ENCODE measurements at places on chromosomes 3 and 15.

DNA sequence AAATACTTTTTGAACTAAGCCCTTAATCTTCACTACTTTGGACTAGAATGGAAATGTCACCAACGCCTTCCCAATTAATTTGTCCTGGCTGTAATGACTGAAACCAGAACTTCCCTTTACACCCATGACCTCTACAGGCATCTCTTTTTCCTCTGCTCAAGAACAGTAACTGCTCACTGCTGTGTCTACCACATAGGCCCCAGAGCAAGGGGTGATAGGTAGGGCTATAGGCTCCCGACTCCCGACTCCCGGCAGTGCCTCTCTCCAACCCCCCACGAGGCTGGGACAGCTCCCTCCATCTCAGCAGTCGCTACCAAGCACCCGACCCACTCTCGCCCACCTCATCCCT lies 384 bp upstream of the LEKR1 start:
- DNase-seq = no peak

DNA sequence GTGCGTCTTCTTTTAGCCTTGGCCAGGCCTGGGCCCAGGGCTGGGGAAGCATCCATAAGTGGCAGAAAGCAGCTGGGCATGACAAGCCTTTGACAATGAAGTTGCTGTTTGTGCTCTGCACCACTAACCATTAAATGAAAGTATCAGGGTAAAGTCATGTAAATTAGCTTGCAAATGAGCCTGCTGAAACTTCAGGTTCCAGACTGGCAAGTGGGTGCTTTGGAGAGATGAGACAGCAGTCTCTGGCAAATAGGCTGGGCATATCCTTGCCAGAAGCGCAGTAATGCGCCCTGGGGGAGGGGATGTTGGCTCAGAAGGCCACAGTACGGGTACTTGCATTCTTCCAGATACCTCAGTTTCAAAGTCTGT lies 40.7 kb downstream of the RAB6B start:
- DNase-seq = no peak

- DNase-seq = peak; percentile 23
These were observed 62.8 kb upstream of the HERC1 start for GRCh38 chr15:63896336-63897115.

- DNase-seq = no peak
These were observed 15.5 kb upstream of the ONECUT1 start for GRCh38 chr15:52805351-52806283.

DNA sequence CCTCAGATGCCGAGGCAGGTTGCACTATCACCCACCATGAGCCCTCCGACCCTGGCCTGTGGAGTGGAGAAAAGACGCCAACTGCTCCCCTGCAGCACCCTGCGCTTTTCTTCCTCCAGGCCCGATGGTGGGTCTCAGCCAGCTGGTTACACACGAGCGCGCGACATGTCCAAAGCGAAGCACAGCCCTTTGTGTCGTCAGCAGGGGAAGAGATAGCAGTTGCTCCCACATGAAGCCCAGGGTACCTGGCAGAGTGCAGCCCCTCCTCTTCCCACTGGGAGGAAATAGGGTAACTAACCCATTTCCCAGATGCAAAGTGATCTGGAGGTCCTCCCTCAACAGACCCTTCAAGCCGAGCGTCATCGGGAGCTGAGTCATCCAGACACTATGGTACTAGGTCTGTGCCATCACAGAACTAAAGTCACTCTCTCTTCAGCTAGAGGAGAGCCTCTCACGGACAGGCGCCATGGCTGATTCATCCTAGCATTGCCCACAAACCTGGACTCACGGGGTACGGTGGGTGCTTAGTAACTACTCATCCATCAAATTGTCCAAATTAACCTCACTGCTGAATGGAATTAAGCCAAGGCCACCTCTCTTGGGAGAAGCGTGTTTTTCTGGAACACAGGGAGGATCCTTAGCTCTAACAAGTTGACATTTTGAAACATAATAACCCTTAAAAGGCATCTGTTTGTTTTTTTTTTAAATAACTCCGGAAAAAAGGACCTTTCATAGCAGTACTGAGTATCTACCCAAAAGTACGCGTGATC lies 45.2 kb upstream of the BDH1 start:
- no peak for DNase-seq

DNA sequence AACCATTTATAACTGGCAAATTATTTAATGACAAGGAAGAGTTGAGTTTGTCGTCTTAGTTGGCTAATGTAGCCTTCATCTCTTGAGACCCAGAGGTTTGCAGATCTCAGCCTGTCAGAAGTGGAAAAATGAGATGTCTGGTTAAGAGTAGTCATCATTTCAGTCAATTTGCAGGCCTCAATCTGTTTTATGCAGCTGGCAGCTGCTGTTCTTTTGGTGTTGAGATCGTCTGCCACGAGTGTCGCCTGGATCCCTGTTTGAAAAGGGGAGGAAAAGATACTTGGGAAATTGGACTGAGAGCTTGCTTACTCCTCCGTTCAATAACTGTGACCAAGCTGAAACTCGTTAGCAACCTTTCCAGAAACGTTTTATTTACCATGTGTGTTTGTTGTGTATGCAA lies 2.3 kb downstream of the PHLDB2 start:
- no peak for DNase-seq

DNA sequence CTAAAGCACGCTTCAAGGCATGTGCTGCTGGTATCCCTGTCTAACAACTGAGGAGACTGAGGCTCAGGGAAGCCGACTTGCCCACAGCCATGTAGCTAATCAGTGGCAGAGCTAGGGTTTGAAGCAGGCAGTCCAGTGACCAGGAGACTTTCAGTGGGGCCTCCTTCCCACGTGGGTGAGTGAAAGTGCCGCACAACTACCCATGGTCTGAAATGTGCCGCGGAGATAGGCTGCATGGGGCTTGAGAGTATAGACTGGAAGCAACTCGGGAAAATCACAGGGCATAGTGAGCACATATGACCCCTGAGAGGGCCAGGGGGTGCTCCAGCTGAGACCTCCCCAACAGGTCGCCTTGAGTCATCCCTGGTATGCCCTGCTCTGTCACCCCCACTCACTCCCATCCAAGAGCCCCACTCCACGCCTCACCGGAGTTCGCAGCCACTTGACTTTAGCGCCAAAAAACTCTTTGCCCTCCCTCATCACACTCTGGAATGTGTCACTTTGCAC lies 19.1 kb downstream of the FAM174B start:
- DNase-seq = no peak

DNA sequence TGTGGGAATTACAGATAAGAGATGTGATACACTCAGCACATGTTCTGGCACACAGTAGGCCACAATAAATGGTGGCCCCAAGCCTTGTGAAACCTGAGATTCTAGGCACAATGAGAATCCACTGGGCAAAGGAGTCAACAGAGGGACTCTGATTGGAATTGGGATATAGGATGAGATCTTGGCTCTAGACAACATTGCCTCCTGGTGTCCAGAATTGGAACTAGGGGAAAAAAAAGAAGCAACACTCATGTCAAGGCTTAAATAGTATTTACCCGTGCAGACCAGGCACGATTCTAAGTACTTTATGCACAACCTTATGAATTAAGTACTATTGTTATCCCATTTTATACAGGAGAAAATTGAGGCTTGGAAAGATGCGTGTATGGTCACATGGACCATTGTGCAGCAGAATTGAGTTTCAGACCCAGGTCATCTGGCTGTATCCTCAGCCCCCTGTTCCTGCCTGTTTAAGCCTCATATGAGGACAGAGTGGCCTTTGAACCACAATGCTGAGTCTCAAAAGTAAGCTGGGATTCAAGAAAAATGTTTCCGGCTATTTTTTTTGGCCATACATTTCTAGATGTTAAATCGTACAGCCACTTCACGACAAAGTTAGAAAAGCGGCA lies 124.8 kb downstream of the SV2B start:
- DNase-seq = no peak

DNA sequence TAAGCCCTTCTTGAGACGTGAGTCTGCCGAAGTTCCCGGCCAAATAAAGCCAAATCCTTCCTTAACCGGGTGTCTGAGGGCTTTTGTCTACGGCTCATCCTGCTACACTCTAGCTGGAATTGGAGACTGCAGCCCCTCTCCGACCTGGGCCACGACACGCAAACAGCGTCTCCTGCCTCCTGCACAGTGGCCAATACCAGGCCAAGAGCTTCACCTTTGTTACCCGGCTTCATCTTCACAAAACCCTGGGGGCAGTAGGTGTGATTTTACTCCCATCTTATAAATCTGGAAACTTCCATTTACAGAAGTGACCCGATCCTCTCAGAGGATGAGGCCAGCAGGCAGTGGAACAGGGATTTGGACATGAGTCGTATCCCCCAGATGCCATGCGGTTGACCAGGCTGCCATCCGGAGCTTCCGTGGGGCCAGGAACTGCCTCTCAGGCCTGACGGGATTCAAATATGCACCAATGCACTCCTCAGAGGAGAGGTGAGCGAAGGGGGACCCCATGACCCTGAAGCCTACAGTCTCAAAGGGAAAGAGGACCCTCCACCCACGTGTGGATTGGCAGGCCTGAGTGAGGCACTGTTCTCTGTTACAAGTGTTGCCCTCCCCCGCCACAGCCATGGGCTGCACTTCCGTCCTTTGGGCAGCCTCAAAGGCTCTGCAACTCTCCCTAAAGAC lies 53.2 kb upstream of the KLF13 start:
- DNase-seq = no peak

- DNase-seq = no peak
These were observed 134.0 kb downstream of the TPRA1 start for GRCh38 chr3:127456471-127457093.

DNA sequence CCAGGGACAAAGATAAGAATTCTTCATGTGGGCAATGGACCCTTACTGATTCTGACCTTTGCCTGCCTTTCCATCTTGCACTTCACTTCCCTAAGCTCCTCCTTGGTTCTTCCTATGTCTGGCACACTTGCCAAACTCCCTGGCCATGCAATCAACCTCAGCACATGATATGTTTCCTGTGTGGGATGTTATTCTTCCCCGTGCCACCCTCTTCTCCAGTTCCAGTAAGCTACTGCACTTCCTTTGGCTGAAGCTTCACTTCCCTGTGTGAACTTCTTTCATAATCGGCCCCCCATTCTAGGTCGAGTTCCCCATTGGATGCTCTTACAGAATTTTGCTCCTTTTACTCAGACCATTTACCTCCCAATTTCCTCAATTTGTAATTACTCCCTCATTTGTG lies 10.7 kb upstream of the TASOR start:
- DNase-seq = no peak

DNA sequence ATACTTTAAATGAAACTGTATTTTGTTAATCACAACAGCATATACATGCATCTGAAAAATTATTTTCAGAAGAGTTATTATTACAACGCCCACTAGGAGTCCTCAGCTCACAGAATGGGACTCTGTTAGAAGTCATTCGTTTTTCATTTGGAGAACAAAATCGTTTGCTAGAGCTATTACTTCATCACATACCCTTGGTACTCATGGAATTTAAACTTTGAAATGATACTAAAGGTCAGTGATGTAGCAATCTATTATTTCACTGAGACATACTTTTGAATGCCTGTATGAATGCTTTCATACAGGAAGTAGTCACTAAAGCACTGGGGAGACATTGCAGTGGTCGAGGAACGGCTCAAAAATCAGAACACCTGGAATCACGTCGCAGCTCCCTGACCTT lies 198.1 kb downstream of the MBNL1 start:
- no peak for DNase-seq

- no peak for DNase-seq
These were observed 6.8 kb downstream of the SLC35A5 start for GRCh38 chr3:112568642-112569041.

DNA sequence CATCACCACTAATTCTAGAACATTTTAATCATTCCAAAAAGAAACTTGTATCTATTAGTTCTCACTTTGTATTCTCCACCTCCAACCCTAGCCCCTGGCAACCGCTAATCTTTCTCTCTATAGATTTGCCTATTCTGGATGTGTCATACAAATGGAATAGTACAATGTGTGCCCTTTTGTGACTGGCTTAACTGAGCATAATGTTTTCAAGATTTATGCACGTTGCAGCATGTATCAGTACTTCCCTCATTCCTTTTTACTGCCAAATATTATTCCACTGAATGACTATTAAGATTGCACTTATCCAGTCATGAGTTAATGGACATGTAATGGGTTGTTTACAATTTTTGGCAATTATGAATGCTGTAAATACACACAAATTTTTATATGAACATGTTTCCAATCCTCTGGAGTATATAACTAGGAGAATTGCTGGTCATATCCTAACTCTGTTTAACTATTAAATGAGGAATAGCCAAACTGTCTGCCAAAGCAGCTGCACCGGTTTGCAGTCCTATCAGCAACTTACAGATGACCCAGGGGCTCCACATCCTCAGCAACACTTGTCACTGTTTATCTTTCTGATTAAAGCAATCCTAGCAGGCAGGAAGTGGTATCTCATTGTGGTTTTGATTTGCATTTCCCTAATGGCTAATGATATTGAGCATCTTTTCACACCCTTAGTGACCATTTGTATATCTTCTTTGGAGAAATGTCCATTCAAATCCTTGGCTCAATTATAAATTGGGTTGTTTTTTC lies 42.9 kb downstream of the DCUN1D1 start:
- DNase-seq = no peak

DNA sequence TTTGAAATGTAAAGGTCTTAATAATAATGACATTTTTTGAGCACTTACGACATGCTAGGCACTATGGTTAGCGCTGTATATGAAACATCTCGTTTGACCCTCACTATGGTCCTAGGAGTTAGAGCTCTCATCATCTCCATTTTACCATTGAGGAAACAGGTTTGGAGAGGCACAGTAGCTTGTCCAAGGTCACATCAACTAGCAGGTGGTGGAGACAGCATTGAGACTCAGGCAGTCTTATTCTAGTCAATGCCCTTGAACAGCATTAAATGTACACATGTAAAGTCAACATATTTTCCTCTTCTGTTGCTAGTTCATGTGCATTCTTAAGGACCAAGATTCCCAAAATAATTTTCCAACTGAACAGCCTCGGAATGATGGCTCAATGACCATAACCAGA lies 4.8 kb downstream of the ARHGEF3 start:
- DNase-seq = no peak

GRCh38 chr15:67013696-67014095 lies 51.7 kb upstream of the SMAD3 start:
- DNase-seq = no peak

DNA sequence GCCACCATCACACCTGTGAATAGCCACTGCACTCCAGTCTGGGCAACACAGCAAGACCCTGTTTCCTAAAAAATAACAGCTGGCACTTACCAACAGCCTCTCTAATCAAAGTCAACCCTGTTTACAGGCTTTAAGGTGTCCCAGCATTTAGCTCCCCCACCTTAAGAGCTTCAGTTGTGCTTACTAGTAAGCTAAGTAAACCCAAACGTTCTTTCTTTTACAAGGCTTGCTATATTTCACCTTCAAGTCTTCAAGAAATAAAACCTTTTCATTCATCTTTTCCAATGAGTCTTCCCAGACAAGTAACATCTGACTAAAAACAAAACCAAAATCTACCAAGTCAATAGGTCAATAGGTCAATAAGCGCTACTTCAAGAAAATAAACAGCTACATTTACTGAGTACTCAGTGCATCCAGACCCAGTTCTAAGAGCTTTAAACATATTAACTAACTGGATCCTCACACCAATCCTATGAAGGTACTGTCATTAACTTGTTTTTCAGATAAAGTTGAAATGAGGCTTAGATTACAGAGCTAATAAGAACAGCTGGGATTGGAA lies 62.4 kb downstream of the PBRM1 start:
- no peak for DNase-seq
